Aorta (tissue), 5 donors: ENCODE measurements at places on chromosomes 4 and X. TPM values are rescaled to one million over a fixed set of nuclear protein-coding genes. Genes with fewer than 3 reads are reported as not detected.

Gene S100P
- 1.9 TPM for total RNA-seq

Gene PCDH18
- total RNA-seq = 36.9 TPM

Gene GPC3
- 13.2 TPM for total RNA-seq

DNA sequence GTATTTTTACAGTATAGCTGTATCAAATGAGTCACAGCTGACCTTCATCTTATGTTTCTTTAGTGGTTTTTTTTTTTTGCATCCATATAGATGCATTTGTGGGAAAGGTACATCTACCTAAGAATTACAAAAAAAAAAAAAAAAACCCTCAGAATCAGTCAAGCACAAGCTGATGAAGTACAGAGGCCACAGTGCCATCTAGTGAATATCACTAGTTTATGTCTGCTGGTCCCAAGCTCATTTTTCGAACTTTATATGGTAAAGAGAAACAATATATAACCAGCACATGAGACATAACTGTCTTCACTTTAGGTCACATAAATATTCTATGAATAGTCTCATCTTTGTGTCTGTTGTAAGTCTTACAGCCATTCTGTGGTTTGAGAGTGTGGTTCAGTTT is 220.1 kb downstream of the DLG3 start:
- no peak for DNase-seq

DNA sequence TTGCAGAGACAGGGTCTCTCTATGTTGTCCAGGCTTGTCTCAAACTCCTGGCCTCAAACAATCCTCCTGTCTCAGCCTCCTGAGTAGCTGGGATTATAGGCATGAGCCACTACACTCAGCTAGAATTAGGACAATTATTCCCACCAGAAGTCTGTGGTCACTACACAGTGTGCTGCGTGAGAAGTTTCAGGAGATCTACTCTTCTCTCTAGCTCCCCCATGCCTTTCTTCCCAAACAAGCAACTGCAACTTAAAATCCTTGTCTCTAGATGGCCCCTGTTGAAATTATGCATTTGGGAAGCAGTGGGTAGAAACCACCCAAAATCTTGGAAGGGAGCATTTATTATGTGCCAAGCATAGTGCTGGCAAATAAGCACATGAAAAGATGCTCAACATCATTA is 21.1 kb upstream of the MAP7D3 start:
- no peak for DNase-seq
